ENCODE measurements at places on chromosomes 5 and 9. TPM values are rescaled to one million over a fixed set of nuclear protein-coding genes. Genes with fewer than 3 reads are reported as not detected.

Gene C9
- under 0.01 TPM for total RNA-seq

Gene SOX30
- total RNA-seq, result not detected

Gene KLHL9
- 14.5 TPM for total RNA-seq

Gene NSUN2
- 84.5 TPM for total RNA-seq

Gene MSX2
- 2.0 TPM for total RNA-seq

Gene SMIM3
- 17.5 TPM for total RNA-seq

Gene PCDHB10
- 0.45 TPM for total RNA-seq

Gene BHMT2
- total RNA-seq, result 0.17 TPM

Gene SPACA9
- 7.3 TPM for total RNA-seq

Gene KCTD16
- 0.33 TPM for total RNA-seq
